NCI-H345 (cell line): ENCODE measurements at places on chromosomes 6 and 20.

DNA sequence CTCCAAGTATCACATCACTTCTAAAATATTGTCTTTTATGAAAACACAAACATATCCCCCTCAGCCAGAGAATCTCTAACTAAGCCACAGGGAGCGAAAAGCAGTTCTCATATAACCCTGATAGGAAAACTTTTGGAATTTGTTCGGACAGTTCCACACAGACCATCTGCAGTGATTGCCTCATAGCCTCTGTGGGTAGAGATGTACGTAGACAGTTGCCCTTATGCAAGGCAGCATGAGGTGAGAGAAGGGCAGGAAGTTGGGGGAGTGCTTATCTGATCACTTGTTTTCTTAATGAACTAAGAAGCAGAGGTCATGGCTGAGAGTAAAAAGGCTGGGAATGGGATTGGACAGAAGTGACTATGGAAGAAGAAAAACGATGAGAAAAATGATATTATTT lies 39.6 kb downstream of the SLC23A2 start:
- DNase-seq: no peak

DNA sequence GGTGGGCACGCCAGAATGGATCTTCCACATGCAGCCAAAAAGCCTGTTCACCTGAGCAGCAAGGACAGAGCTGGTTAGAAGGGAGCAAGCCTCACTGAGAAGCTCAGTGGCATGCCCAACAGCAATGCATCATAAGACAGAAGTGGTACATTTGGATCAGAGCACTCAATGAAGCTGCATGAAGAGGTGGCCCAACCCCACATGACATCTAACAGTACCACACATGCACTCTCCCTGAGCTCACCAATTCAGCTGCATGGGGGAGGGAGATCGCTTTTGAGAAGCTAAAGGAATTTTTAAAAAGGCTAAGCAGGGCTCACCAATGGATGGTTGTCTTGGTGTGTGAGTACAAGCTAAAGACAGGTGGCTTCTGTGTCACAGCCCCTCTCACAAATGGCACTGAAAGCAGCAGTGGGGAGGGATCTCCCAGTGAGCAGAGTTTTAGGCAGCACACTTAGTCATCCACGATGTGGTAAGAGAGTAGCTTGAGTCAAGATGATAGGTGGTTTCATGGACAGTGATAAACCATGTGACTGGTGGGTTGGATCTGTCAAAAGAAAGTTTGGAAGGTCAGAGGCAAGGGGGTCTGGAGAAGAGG lies 166.6 kb upstream of the TAB2 start:
- DNase-seq: no peak

- DNase-seq: no peak
These were observed 13.3 kb upstream of the GGTLC1 start for GRCh38 chr20:24001712-24002405.

DNA sequence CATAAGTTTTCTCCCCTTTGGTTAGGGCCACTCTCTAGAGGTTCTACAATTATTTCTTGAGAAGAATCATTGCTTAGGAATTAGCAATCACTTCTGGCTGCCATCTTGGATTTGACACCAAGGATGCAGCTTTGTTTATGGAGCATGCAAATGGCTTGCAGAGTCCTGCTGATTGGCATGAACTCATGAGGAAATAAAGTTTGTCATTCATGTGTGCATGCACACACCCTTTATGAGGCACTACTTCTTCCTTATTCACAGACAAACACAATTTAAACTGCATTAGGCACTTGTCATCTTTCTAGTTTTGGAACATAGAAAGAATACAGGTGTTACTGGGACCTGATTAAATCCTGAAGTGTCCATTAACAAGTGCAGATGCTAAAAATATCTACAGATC lies 42.5 kb upstream of the HIVEP2 start:
- DNase-seq: no peak

DNA sequence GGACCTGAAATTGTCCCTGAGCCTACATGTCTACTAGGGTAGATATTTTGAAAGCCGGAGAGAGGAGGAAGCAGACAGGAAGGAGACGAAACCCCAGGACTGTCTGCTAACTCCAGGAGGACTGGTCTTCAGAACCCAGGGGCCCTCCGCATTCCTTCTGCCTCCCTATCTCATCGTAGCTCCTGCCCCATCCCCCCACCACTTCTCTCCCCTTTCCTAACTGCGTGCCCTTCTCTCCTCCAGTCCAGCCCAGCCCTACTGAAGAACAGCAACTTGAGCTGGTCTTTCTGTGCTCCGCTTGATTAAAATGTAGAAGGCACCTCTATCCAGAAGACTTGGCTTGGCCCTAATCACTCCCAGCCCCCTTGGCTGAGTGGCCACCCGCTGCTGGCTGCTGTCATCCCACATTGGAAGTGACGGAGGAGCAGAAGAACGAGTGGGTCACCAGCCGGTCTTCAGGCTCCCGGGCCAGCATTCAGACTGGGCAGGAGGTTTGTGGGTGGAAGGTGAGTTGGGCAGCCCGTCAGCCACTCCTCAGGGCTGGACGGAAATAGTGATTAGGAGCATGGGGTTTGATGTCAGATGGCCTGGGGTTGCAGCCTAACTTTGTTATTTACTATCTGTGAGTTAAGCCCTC lies 28.8 kb upstream of the ANGPT4 start:
- DNase-seq: no peak

GRCh38 chr6:2768696-2769095 lies 3.5 kb downstream of the WRNIP1 start:
- DNase-seq: no peak

- no peak for DNase-seq
These were observed 9.9 kb downstream of the GRIK2 start for GRCh38 chr6:101403216-101403945.

GRCh38 chr6:41901882-41902519 lies 6.8 kb upstream of the USP49 start:
- no peak for DNase-seq

- no peak for DNase-seq
These were observed 49.0 kb upstream of the RNF24 start for GRCh38 chr20:4064144-4064909.

DNA sequence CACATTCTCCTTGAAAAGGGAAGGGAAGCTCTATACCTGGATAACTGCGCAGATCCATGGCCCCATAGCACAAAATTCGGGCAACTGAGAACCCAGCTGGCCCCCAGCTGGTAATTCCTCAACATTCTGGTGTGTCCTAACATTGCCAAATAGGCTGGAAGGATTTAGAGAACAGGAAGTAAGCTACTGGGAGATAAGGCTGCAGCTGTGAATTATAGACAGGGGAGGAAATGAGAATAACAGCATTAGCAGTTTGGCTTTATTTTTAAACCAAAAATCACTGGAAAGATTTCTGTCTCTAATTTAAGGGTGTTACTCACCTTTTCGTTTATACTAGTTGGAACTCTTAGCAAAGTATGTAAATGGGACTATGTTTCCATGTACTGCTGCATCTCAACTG lies 97.2 kb downstream of the TULP4 start:
- DNase-seq: no peak

DNA sequence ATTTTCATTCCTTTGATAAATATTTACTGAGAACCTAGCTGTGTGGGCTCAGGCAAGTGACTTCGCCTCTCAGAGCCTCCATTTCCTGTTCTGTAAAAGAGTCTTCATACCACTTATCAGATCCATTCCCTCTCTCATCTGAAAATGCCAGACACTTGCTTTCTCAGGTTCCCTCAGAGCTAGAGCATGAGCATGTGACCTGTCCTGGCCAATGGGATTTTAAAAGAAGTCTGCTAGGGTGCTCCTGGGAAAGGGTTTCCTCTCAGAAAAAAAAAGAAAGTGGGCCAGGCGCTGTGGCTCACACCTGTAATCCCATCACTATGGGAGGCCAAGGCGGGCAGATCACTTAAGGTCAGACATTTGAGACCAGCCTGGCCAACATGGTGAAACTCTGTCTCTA lies 5.3 kb downstream of the KCNB1 start:
- no peak for DNase-seq

- no peak for DNase-seq
These were observed 11.9 kb upstream of the NSFL1C start for GRCh38 chr20:1478566-1478965.

GRCh38 chr6:30955367-30956042 lies 14.7 kb downstream of the MUCL3 start:
- no peak for DNase-seq

- no peak for DNase-seq
These were observed 1643.9 kb downstream of the HACE1 start for GRCh38 chr6:103215847-103216246.

DNA sequence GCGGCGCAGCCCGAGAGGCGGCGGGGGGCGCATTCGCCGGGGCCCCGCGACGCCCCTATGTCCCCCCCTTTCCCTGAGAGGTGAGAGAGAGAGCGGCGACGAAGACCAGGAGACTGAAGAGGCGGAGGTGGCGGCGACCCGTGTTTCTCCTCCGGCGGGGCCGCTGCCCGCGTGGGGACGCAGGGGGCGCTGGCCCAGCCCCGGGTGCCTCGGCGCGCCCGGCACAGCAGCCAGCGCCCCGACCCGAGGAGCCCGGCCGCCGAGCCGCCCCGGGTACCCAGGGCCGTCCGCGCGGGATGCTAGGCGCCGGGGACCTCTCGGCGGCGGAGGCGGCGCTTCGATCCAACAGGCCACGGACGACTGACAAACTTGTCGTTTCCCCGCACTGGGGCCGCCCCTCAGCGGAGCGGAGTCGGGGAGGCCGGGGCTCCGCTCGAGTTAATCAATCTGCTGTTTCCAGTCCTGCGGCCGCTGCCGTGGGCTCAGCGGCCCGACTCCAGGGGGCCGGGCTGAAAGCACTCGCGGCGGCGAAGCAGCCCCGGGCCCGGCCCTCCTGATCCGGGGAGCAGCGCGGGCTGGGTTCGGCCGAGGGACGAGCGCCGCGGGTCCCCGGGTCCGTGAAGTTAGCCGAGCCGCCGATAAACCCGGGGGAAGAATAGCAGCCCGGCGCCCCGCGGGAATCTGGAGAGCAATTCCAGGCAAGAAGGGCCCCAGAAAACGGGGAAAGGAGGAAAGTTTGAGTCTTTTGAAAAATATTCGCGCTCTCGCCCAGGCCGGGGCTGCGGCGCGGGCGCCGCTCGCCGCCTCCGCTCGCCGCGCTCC lies 631 bp downstream of the MDGA1 start:
- DNase-seq: peak; percentile 42

GRCh38 chr6:10403385-10404106 lies 11.3 kb downstream of the TFAP2A start:
- no peak for DNase-seq

DNA sequence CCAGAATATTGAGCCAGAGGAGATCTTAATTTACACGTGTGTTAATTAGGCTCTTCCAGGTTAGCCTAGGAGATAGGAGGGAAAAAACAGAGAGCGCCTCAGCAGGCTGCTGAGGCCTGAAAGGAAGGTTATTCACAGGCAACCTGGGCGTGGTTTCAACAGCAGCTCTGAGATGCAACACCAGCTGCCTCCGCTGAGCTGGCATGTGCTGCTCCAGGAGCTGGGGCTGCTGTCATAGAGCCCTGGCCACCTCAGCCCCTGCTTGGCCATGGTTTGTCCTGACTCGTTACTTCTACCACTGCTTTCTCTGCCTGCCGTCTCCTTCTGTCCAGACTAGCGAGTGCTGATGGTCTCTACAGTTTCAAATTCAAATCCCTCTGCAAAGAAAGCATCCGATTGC lies 32.4 kb upstream of the RPP40 start:
- DNase-seq: peak; percentile 6

GRCh38 chr6:151014404-151015100 lies 149.1 kb downstream of the MTHFD1L start:
- DNase-seq: peak; percentile 65

DNA sequence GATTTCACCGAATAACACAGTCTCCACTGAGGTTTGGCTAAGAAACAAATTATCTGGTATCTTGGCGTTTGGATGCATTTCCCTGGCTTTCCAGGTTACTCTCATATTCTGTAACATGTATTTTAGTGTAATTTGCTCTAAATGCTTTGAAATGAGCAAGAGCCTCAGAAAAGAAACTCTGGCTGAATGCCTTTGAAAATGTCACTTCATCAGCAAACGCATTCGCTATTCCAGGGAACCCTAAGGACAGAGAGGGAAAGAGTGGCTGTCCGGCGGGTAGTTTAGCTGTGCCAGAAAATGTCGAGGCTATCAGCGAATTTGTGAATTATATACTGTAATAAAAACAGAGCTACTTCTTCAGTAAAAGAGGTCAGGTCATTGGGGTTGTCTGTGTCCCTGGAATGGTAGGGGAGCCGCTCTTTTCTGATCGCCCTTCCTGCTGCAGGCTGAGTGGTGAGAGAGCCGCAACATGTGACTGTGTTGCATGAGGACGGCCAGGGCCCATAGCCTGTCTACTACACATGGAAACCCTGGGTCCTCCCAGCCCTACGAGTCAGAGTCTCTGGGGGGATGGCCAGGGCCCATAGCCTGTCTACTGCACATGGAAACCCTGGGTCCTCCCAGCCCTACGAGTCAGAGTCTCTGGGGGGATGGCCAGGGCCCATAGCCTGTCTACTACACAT lies 57.3 kb downstream of the SMOC2 start:
- no peak for DNase-seq

DNA sequence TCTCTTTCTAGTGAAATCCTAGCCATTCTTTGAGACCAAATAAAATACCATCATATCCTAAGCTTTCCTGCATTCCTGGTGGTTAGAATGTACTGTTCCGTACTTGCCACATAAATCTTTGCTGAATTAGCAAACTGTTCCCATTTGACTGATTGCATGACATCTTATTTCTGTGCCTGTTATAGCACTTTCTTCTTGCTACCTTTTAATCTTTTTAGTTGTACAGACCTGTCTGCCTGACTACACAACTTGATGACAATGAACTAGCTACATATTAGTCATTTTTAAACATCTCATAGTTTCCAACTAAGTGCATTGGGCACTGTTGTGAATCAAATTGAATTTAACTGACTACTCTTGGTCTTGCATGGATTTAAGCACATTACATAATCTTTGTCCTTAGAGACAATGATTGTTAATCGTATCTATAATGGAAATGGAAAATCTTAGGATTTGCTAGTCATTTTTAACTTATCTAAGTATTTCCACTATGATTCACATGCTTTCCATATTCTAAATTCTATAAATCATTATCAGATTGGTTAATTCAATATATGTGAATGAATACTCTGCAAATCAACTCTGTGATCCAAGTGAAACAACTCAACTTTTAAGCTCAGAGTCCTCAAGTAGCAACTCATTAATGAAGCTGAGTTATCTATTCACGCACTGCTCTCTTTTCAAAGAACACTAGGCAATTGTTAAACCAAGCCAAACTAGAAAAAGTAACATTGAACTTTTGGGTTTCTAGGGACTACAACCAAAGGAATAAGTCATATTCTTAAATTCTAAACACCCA lies 109.0 kb downstream of the TNFRSF21 start:
- DNase-seq: no peak

DNA sequence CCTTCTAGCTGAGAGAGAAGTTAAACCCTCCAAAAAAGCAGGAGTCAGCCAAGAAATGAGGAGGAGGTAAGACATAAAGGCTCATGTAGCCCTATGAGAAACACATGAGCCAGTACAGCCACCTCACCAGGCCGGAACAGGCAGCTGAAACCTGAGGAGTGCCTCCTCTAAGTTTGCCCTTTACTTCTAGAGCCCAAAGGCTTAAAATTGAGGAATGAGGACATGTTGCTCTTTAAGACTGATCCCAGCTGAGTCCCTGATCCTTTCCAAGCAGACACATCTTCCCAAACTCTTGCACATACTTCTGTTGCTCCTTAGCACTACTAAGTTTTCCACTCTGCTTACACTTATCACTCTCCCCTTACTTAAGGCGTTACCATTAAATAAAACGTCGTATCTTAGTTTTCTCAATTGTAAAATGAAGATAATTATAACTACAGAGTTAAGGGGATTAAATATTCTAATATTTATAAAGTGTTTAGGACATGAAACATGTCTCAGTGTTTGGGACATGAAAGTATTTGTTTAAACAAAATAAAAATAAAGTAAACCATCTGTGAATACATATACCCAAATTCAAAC lies 124.0 kb downstream of the OGFRL1 start:
- DNase-seq: no peak

GRCh38 chr20:1994627-1995026 lies 769 bp upstream of the PDYN start:
- DNase-seq: no peak
